ENCODE measurements at places on chromosomes 2 and 18.

DNA sequence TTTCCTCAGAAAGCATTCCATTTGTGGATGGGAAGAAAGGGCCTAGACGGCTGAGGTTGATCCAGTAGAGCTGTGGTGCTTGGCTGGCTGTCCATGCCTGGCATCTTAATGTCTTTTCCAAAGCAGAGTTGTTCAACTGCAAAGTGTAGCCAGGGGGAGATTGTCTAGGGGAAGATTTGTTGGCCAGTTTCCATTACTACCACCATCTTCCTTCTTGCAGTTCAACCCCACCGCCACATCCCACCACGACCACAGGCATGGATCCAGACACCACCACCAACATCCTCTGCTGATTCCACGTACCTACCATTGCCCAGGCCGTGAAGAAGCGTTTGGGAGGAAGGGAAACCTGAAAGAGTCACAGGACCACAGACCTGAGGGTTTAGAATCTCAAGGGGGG is 50.7 kb upstream of the HAAO start:
- no peak for DNase-seq

- DNase-seq, result no peak
These were observed 106.9 kb upstream of the CD302 start for GRCh38 chr2:159904959-159905305.

DNA sequence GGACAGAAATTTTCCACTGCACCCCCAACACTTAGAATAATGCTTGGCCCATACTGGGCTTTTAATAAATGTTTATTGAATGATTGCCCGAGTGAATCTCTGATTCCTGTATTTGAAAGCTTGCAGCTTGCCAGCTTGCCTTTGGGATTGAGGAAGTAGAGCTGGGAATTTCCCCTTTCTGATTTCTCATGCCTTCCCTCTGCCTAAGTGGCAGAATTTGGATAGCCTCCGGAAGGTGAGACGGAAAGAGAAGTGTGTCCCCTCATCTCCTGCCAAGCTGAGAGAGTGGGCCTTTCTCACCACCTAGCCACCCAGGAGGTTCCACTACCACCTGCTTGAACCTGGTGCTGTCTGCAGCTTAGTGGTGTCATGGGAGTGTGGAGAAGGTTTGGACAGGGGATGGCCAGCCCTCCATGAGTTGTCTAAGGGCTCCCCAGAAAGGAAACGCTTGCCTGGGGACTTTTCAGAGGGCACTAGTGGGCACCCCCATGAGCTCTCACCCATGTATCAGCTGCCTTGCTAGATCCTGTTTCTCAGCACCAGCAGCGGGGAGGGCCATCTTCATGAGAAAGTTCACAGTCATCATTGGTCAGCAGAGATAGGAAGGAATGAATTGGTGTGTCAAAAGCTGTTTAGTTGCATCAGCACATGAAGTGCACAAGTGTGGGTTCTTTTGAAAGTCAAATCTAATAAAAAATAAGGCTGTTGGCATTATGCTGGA is 8.6 kb upstream of the NCOA1 start:
- DNase-seq, result peak; percentile 20

DNA sequence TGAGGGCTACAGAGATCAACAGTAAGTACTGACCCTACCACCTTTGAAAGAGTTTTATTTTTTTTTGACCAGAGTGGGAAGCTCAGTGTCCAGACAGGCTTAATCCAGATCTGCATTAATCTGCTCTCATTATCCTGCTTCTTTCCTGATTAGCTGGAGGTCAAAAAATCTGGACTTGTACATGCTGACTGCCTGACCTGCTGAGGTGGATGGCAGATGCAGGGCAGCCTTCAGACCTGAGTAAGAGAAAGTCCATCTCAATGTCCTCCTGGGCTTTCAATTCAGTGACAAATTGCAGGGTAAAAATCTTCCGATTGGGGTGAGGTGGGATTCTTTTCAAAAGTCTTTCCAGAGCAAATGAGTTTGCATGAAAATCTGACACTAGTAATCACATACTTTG is 998.8 kb upstream of the PIK3C3 start:
- DNase-seq, result no peak

- no peak for DNase-seq
These were observed 52.0 kb upstream of the CHAC2 start for GRCh38 chr2:53715568-53715967.

DNA sequence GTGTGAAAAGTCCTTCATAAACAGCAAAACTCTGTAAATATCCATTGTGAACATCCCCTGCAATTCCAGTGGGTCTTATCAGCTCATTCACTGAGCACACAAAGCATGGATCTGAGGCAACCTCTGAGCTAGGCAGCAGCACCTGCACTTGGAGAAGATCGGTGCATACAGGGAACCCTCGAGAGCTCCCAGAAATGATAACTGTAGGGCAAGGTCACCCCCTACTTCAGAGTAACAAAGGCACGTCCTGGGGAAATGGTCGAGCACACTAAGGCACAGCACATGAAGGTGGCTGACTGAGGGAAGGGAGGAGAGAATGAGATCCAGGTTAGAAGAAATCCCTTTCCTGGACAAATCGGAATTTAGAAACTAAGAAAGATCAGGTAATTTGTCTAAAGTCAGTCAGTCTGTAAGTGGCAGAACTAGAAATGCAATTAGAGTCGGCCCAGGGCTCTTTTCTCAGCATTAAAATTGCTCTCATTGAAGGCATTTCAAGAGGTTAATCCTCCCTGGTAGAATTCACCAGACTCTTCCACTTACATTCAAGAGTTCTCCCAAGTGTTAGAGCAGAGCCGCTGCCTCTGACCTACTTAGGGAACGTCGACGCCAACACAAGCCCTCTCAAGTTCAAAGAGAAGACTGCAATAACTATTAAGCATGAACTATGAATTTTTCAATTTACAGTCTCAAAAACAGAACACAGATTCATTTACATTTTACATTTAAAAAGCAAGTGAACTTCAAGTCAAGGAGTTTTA is 45.9 kb downstream of the PXDN start:
- no peak for DNase-seq

DNA sequence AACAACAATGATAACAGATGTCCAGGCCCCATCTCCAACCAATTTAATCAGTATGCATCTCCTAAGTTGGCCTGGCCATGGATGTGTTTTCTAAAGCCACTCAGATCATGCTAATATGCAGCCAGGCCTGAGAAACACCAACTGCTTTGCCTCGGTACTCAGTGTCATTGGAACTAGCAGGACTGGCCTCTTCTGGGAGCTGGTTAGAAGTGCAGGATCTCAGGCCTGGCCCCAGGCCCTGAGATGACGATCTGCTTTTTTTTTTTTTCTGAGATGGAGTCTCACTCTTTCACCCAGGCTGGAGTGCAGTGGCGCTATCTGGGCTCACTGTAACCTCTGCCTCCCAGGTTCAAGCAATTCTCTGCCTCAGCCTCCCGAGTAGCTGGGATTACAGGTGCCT is 69.1 kb downstream of the IRS1 start:
- DNase-seq, result no peak

- DNase-seq, result no peak
These were observed 469.0 kb upstream of the SALL3 start for GRCh38 chr18:78510636-78511035.

Measured in CD4-positive, alpha-beta T cell treated with Interferon alpha-2 for 1 hour (primary cell).